ENCODE measurements at places on chromosomes 11 and 22.

GRCh38 chr11:74681686-74682651 is 49.3 kb downstream of the CHRDL2 start:
- no peak for DNase-seq

DNA sequence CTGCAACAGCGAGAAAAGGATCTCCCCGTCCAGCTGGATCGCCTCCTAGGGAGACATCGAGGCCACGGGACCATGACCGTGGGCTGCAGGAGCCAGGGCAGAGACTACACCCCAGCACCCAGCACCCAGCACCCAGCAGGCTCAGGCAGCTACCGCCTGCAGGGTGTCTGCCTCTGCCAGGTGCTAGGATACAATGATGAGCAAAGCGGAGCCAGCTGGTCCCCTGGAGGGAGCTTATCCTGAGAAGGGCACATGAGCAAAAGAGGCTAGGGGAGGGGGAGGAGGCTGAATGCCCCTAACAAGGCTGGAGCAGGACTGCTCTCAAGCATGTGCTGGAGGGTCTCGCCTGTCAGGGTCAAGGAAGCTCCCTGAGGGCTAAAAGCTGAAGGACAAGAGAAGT is 4.8 kb upstream of the CASTOR1 start:
- no peak for DNase-seq

DNA sequence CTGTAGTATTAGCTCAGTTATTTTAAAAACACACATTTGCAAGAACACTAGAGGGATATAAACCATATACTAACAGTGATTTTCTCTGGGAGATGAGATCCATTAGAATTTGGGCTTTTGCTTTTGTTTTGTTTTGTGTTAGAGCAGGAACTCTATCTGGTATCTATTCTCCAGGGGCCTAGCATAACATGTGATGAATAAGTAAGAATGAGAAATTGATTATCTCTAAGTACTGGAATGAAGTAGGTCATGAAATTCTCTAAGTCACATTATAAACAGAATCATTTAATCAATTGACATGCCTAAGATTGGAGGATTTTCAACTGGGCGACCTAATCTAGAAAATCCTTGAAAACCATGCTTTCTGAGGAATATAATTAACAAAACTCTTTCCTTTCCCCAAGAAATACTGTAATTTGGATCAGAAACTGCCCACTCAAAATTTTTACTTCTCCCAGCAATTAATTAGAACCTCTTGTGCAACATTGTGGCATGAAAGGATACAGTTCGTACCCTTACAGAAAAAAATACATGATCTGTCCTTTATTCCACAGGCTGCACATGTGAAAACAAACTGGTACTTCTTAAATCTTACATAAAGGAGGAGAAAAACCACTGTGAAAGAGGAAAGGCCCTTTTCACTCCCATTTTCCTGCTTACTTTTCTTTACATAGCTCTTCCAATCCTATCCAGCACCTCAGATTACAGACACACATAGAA is 93.5 kb downstream of the MRTFA start:
- no peak for DNase-seq

GRCh38 chr22:47215851-47216250 is 453.4 kb downstream of the TBC1D22A start:
- DNase-seq = no peak

DNA sequence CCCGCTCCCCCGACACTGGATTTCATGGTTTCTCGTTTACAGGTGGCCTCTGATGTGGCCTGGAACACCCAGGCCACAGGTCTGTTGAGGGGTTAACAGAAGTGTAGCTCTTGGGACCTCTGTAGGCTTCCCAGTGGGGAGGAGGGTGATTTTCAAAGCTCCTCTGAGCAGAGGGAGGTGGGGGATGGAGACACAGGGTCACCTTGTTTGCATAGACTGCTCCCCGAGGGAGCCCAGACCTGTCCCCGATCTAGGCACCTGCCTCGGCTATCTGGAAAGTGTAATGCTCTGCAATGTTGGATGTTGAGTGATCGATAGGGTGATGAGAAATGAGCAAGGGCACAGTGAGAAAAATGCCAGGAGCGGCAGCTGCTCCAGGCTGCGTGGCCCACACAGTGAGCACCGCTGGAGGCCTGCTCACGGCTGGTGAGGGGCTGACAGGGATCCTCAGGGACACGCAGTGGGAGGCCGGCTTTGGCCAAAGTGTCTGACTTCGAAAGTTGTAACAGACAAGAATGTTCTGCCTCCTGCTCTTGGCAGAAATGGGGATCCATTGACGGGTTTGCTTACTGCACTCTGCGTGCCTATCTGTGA is 594.1 kb downstream of the BRD1 start:
- no peak for DNase-seq

GRCh38 chr11:36023922-36024321 is 80.1 kb downstream of the LDLRAD3 start:
- no peak for DNase-seq

DNA sequence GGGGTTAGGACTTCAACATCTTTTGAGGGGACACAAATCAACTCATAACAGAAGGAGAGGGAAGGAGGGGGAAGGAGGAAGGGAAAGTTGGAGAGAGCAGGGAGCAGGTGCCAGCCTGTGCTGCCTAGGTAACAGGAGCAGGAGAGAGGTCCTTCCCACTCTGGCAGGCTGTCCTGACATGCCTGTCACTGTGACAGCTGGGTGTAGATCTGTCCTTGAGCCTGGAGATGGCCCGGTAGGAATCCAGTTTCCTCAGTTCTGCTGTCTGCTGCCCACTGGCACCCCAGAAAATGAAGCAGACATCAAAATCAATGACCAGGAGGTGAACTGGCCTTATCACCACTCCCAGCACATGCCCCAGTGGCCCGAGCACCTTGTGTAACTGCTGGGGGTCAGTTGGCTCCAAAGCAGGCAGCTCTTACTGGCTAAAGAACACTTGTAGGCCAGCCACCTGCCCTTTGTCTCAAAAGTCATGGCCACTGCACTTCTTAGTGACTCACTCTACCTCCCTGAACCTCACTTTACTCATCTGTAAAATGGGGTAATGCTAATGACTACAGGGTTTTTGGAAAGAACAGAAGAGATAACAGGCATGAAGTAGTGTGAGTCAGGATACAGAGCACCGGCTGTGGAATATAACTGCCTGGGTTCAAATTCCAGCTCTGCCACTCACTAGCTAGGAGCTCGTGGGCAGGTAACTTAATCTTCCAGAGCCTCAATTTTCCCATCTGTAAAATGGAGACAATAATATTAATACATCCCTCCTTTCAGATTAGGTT is 8.0 kb upstream of the TSPAN18 start:
- no peak for DNase-seq

GRCh38 chr22:25774575-25775026 is 32.6 kb downstream of the MYO18B start:
- no peak for DNase-seq

- DNase-seq = no peak
These were observed 1.0 kb upstream of the TUBA8 start for GRCh38 chr22:18109410-18110193.

- no peak for DNase-seq
These were observed 8.9 kb upstream of the MUC15 start for GRCh38 chr11:26580929-26581328.

DNA sequence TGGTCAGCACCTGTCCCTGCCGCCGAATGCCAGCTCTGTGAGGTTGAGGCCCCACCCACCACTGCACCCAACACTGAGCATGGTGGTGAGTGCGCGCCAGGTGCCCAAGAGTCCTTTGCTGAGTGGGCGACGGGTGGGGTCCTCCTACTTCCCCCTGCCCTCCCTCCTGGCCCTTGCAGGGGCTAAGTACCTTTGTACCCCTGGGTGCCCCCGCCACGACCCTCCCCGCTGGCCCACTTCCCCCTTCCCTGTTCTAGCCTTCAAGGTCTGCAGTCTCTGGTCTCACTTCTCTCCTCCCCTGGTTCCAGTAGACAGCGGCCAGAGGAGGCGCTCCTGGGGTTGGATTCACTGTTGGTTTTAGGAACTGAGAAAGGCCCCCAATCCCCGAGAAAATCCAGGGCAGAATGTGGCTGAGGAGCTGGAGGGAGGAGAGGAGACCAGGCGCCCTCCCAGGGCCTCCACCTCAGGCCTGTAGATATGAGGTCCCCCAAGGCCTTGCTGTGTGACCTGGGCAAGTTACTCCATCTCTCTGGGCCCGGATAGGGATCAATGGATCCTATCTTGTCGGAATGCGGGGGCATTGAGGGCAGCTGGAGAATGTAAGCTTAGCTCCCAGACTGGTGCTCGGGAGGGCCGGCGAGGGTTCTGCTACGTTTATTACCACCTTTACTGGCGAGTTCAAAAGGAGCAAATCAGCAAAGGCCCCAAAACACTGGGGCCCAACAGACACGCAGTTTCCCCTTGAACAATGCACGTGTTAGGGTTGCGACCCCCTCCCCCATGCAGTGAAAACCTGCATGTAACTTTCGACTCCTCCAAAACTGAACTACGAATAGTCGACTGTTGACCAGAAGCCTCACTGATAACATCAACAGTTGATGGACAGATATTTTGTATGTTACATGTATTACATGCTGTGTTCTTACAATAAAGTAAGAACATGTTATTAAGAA is 31.9 kb upstream of the SMIM38 start:
- DNase-seq = no peak

- no peak for DNase-seq
These were observed 18.4 kb upstream of the FTH1 start for GRCh38 chr11:61985869-61986268.

DNA sequence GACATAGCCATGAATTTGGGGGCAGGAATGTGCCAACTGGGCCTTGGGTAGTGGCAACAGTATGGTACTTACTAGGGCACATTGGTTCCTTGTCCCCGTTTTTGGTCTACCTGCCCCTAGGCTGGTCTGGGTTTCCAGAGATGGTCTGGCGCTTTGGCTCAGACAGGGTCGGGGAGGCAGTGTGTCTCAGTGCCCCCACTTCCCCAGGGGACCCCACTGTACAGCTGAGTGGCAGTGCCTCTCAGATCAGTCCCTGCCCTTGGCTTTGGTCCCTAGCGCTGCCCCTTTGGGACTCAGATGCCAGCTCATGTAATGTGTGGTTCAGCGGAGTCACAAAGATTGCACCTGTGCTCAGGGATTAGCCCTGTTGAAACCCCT is 3.3 kb downstream of the RIC8A start:
- DNase-seq = no peak

- no peak for DNase-seq
These were observed 411 bp downstream of the ACTN3 start for GRCh38 chr11:66546966-66547661.

DNA sequence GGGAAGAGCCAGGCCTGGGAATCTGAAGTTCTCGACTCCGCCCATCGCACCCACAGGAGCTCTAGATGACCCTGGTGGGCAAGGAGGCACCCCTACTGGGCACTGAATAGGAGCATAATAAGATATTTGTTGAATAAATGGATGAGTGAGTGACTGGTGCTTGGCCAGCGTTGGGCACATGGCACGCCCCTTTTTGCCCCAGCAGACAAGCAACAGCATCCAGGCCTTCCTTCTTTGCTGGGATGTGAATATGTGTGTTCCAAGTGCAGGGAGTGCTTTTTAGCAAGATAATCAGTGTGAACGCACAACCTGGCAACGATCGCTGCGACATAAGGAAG is 443 bp upstream of the CELF1 start:
- DNase-seq = no peak

DNA sequence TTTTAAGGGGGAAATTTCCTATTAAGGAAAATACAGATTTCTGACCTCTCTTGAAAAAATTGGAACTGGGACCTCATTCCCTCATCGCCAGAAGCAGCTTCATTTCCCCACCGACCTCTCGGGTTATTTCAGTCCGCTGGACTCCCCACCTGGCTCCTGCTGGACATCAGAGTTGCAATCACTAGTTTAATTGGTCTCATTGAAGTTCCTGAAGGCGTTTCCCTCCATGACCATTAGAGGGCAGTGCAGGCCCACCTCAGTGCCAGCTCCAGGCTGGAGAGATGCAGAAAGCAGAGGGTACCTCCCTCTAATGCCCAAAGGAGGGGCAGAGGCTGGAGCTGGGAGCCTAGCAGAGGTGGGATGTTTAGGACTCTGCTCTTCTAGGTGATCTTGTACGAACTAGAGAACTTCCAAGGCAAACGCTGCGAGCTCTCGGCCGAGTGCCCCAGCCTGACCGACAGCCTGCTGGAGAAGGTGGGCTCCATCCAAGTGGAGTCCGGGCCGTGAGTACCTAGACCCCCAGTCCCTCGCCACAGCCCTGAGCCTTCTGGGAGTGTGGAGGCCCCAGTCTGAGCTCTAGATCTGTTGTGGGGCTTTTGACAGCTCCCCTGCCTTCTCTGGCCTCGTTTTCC is 2.7 kb downstream of the CRYBB3 start:
- peak; percentile 35 for DNase-seq

- DNase-seq = peak; percentile 82
These were observed 20.3 kb upstream of the MRPL17 start for GRCh38 chr11:6703247-6704063.

DNA sequence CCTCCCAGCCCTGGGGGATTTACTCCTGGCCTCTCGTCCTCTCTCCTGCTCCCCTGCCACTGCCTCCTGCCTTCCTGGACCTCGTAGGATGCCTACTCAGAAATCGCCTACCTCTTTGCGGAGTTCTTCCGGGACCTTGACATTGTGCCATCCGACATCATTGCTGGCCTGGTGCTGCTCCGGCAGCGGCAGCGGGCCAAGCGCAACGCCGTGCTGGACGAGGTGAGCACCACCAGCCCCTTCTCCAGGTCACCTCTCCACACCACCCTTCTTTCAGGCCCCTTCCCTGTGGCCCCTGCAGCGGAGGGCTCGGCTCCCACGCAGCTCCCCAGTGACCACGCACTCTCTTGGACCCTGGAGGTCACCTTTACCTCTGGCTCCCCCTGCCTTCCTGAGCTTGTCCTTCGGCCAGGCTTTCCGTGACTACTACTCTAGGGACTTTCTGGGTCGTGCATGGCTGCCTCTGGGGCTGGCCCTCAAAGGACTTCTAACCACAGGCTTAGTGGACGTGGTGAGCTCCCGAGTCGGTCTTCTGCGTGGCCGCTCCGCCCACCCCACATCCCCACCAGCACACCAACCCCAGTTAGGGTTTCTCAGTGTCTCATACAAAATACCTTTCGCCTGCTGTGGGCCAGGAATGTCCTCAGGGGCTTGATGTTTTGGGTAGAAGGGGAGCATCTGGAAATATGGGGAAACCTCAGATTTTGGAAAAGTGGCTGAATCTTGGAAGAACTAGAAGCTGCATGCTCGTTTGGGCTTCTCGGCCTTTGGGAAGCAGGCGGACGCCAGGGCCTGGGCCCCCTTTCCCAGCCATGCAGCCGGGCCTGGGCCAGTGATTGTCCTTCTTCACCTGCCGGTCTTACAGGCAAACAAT is 24.1 kb upstream of the MYRF start:
- no peak for DNase-seq

DNA sequence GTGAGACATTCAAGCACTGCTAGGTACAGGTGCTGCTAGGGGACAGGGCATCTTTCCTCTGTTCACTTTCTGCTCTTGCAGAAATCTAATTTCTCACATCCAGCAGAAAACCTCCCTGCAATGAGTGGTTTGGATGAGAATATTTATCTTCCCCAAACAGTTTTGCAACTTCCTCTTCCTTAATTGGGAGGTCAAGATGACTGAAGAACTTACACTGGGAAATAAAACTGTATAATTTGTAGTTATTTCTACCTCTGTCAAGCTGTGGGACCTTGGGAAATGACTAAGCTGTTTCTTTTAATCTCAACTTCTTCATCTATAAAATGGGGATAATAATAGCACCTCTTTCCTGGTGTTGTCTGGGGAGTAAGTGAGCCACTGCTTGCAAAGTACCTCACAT is 69.8 kb downstream of the PRR5L start:
- no peak for DNase-seq
